ENCODE measurements at places on chromosomes 5 and 9.

- DNase-seq: no peak
These were observed 583.9 kb downstream of the SEMA5A start for GRCh38 chr5:8961956-8962355.

GRCh38 chr5:104295991-104296390, 733.4 kb upstream of the NUDT12 start:
- no peak for DNase-seq

GRCh38 chr5:155097995-155098394, 84.4 kb downstream of the KIF4B start:
- DNase-seq: no peak

DNA sequence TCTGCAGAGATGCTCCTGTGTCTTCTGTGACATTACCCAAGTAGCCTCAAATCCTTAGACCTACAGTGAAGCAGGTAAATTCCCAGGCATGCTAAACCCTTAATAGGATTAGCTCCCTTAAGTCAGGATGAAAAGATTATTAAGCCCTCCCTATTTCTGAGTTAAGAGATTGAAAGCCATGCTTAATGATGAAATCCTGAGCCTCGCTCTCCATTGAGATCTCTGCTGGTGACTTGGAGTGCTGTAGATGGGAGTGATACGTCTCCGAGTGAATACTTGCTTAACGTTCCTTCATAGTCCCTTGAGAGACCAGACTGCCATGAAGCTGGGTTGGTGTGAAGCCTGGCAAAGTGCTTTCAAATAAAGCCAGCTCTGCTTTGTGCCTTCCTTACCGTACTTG, 34.2 kb downstream of the AOPEP start:
- no peak for DNase-seq

- no peak for DNase-seq
These were observed 445.5 kb downstream of the MED10 start for GRCh38 chr5:5932824-5933223.

DNA sequence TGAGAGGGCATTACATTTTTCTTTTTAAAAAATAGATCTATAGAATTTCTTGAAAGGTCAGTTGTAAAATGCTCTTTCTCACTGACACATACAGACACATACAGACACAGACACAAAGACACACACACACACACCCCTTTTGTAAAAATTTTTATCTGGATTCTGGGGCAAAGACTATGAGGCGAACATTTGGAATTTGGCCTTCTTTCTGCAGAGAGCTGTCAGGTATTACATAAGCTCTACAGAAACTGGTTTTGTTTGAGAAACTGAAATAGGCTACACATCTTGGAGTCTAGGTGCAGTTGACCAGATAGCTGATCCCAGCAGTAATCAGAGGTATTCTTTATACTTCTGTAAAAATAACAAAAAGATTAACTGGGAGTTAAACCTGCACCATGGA, 315.9 kb upstream of the RPS23 start:
- no peak for DNase-seq

DNA sequence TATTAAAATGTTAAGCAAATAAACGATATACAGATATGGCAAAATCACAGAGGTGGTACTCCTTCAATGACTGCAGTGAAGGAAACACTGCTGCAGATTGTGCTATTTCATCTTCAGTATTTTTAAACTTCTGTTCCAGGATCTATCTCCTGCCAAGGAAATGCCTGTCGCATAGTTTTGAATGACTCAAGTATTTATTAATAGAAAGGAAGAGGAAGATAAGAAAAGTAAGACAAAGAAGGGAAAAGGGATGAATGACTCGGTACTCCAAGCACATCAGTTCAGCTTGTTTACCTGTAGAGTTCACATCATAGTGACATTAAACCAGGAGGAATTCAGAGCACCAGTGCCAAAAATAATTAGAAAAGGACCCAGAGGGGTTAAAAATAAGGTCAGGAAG, 5.1 kb upstream of the GPX8 start:
- DNase-seq: no peak

DNA sequence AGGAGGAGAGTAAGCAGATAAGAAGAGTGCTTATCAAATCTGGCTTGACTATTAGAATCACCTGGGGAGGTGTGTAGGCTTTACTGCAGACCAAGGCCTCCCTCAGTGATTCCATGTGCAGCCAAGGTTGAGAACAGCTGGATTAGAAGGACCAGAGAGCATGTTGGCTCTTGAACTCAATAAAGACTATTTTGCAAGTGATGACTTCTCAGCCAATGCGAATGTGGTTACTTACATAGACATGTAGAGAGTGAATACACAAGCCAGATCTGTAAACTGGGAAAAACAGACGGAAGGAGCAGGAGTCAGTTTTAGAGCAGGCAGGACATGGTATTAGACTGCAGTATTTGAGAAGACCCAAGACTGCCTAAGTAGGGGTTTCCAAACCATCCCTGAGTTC, 48.5 kb downstream of the MAMDC2 start:
- DNase-seq: no peak

DNA sequence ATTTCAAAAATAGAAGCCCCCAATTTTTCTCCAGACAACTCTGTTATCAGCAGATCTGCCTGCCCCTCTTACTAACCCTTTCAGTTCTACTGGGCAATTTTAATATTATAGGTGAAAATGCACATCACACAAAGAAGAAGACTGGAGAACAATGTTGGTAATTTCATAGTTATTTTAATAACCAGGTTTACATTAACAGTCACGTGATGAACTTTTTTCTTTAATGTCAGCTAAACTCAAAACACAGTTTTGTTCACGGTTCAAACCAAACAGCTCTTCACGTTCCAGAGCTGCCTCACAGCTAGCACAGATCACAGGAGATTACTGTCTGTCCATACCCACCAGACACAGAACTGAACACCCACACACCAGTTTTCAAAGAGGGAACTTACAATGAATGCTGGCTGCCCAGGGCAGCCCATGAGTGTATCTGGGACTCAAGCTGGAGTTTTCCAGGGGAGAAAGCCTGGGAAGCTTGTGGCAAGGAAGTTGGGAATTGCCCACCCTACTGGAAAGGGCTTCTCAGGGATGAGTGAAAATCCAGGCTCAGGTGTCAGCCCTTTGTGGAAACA, 119.1 kb downstream of the DPYSL3 start:
- DNase-seq: no peak

DNA sequence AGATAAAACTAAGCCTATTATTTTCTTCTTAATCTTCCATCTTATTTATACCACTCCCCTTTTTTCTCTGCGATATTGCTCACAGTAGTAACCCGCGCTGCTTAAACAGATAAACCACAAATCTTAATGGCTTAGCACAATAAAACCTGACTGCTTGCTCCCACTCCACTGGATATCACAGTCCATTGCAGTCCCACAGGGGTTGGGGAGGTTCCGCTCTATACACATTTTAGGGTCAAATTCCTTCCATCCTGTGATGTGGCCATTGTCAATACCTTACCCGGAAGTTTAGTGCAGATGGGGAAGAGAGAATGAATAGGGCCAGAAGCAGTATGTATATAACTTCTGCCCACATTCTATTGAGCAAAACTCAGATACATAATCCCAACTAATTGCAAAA, 193.7 kb downstream of the RAB3C start:
- no peak for DNase-seq

- no peak for DNase-seq
These were observed 22.8 kb downstream of the RNF44 start for GRCh38 chr5:176514244-176514950.

DNA sequence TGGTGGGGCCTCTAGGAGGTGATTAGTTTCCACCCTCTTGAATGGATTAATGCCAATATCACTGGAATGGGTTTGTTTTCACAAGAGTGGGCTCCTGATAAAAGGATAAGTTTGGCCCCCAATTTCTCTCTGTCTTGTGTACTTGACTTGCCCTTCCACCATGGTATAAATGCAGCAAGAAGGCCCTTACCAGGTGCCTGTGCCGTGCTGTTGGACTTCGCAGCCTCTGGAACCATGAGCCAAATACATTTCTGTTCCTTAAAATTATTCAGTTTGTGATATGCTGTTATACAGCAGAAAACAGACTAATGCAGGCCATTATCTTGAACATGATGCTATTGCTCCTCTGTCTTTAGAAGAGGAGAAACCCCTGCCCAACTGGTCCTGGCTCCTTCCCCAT, 17.8 kb upstream of the BRD3 start:
- no peak for DNase-seq

DNA sequence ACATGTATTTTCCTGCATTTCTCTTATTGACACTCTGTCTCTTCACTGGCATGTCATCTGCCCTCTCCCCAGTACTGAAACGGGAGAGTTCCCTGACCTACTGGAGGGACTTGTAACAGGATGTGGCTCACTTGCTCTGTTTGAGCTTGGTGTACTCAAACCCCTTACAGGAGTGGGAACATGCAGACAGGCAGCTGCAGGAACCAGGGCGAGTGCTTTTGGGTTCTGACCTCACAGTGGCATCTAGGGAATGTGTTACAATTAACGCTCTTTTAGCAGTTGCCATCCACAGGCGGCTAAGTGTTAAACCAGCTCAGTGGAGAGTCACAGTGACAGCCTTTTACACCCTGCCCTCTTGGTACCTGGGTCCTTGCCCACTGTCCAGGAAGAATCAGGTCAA, 300.3 kb upstream of the GRAMD2B start:
- no peak for DNase-seq

DNA sequence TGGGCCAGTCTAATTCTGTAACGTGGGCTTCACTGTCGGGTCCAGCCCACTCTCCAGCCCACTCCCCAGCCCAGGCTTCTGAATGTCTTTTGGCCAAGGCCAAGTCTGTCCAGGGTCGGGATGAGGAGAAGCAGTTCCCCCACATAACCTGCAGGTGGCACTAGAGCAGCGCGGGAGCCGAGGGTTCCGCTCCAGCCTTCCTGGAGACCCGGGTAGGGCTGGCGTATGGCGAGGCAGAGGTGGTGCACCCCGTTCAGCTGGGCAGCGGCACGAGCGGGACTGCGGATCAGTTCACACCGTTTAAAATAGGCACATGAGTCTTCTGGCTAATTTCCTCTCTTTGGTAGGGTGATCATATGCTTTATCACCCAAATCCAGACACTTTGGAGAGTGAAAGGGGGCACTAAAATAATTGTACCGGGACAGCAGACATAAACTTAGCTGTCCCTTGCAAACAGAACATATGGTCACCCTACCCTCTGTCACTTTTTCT, 185.9 kb downstream of the MSX2 start:
- peak; percentile 49 for DNase-seq

GRCh38 chr9:123561046-123561445, 205.0 kb downstream of the CRB2 start:
- no peak for DNase-seq

- no peak for DNase-seq
These were observed 198.3 kb downstream of the PLK2 start for GRCh38 chr5:58261605-58262004.

DNA sequence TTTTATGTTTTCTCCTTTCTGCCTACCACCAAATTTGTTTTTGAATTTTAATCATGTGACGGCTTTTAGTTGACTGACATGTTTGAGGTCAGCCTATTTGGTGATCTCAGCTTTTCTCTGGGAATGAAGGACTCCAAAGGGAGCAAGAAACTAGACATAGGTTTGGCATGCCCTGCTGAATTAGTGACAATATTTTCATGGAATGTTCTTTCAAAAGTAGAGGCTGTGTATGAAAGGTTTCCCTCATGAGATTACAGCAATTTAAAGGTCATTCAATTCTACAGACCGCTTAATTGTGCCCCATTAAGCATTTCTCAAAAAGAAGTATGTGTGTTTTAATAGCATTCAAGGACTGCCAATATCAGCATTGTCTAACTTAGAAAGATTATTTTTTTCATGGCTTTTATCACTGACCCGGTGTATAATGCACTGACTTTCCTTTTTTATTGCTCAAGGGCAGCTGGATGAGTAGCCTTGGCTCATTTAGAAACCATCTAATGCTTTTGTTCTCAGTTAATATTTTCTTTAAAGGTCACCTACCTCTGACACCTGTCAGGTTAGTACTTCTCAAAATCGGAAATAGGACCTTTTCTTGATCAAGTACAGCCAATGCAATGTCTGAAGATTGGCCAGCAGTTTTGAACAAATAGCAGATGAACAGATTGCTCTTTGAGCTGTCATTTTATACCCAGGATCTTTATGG, 8.1 kb upstream of the MLLT3 start:
- no peak for DNase-seq

GRCh38 chr5:109614301-109614700, 75.4 kb upstream of the MAN2A1 start:
- DNase-seq: no peak

- no peak for DNase-seq
These were observed 136.7 kb downstream of the ROR2 start for GRCh38 chr9:91813176-91813795.

- DNase-seq: no peak
These were observed 146.5 kb downstream of the FANCC start for GRCh38 chr9:95171001-95171400.

DNA sequence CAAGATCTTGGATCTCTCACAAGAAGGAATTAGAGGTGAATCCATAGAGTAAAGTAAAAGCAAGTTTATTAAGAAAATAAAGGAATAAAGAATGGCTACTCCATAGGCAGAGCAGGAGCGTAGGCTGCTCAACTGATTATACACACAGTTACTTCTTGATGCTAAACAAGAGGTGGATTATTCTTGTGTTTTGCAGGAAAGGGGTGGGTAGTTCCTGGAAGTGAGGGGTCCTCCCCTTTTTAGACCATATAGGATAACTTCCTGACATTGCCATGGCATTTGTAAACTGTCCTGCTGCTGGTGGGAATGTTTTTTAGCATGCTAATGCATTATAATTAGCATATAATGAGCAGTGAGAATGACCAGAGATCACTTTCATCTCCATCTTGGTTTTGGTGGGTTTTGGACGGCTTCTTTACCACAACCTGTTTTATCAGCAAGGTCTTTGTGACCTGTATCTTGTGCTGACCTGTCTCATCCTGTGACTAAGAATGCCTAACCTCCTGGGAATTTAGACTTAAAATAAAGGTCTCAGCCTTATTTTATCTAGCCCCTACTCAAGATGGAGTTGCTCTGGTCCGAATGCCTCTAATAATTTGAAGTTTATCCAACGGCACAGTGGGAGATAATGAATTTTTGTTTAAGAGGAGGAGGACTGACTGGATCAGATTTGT, 165.7 kb upstream of the DMRT1 start:
- DNase-seq: no peak

DNA sequence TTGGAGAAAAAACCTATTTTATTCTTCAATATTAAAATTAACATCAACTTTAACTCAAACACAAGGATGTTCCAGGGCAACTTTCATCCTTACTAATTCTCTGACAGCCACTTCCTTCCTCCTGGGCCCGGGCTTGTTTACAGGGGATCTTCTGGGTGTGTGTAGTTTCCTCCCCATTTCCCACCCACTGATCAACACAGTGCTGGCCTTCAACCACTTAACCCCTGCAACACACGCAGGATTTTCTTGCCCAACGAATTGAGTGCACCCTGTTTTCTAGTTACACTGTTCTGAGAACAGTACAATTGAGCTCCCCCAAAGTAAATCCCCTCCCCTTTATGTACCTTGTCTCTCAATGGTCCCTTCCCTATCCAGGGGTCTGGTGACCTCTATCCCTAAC, 83.1 kb upstream of the RANBP3L start:
- DNase-seq: no peak

- no peak for DNase-seq
These were observed 51.0 kb upstream of the DHFR start for GRCh38 chr5:80705801-80706200.

GRCh38 chr5:65663804-65664521, 39.1 kb downstream of the SHLD3 start:
- no peak for DNase-seq

GRCh38 chr9:36999728-37000333, 34.2 kb downstream of the PAX5 start:
- no peak for DNase-seq
